ENCODE measurements at places on chromosomes 6 and 20.

DNA sequence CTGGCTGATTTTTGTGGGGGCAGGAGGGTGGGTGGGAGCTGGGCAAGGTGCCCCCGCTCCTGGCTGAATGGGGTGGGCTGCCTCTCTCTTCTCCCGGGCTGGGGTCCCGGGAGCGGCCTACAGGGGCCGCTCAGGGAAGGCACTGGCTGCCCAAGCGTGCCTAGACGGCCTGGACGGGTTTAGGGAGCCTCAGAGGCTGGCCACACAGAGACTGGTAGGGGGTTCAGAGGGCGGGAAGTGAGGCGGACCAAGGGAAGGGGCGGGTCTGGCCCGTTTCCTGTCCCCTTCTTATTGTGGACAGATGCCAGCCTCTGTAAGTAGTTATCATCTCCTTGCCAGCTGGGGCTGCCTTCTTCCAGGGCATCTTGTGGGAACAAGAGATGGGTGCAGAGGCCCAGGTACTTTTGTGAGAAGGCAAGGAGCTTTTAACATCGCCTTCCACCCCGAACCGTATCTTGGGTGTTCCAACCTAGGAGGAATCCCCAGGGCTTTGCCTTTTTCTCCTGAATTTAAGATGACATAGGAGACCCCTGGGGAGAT lies 437 bp downstream of the CD40 start:
- peak; percentile 25 for DNase-seq

- no peak for DNase-seq
Measured at GRCh38 chr6:132215805-132216204, 185.5 kb downstream of the MOXD1 start.

DNA sequence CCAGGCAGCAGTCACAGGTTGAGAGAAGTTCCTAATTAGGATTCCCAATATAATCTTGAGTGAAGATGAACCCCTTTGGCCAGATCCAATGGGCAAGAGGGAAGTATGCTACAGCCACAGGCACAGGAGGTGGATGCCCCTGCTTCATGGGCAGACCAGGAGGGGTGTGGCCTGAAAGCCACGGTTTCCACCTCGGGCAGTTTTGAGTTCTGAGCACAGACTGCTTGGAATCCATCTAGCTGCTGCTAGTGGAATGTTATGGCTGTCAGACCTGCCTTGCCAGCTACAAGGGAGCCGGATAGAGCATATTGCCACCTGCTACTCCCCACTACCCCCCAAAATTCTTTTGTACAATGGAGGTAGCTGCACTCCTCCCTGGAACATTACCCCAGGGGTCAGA lies 672.9 kb downstream of the HACE1 start:
- DNase-seq, result no peak

DNA sequence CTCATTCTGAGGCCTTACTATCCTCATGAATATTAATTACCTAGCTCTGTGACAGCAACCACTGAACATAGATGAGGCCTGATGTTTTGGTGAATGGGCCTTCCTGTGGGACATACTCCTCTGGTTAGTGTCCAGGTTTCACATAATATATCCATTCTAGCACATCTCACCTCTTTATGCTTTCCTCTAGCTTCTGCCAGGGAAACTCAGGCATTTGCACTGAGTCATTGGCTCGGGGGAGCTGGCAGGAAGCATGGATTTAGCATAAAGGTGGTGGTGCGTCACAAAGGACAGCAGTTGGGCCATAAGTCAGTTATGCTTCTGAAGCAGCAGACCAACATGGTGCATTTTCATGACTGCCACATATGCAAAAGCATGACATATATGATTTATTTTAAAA lies 37.5 kb upstream of the TMEM170B start:
- no peak for DNase-seq

DNA sequence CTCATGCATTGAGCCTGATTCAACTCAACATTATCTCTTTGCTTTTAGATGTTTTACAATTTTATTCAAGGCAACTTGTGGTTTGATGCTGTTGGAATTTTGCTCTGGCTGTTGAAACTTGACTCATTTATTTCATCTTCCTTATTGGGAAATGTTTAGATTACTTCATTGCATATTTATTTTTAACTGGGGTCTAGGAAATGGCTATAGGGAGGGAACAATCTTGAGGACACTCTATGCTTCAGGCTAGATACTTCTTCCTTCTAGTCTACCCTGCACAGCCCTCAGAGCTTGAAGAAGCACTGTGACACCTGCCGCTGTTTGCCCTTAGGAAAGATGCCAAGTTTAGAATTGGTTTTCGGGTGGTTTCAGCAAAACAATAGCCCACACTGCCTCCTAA lies 183.4 kb downstream of the ADGRG6 start:
- DNase-seq, result no peak

- DNase-seq, result peak; percentile 17
Measured at GRCh38 chr6:157226761-157227160, 96.6 kb downstream of the TMEM242 start.

DNA sequence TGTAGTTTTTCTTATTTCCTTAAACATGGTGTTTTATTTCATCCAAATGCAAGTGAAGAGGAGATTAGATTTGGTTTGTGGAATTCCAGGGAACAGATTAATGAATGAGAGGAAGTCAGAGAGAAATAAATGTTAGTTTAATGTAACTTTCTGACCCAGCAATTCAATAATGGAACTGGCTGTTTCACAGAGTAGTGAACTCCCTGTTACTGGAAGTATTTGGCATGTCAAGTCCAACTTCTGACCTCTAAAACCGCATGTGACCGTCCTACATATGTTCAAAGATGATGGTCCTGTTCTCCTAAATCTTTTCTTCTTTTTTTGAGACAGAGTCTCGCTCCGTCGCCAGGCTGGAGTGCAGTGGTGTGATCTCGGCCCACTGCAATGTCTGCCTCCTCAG lies 18.7 kb downstream of the PROCR start:
- DNase-seq, result no peak

DNA sequence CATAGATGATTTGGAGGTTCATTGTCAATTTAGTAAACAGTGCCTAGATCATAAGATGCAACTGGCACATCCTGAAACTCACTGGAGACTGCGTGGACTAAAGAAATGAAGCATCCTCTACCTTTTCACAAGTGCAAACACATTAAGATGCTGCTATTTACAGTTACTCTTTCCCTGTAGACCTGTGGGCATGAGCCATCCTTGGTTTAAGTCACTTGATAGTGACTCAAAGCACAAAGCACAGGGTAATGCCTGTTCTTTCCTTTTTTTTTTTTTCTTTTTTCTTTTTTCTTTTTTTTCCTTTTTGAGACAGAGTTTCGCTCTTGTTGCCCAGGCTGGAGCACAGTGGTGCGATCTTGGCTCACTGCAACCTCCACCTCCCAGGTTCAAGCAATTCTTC lies 10.0 kb upstream of the HLA-DQA1 start:
- DNase-seq, result no peak

- no peak for DNase-seq
Measured at GRCh38 chr20:8320306-8320705, 188.2 kb downstream of the PLCB1 start.

DNA sequence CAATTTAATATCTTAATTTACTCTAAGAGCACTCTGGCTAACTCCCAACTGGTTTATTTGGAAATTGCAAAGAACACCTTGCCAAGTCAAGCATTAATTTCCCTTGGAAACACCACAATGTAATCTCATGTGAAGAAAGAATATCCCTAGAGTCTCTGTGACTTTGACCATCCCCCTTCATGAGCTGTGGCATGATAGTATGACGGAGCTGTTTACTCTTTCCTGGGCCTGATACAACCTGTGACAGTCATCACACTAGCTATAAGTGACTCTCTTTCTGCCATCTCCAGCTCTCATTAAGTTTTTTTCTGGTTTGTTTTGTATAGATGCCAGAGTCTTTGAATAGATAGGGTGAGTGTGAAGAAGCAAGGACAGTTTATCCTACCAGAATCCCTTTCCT lies 470.3 kb upstream of the JARID2 start:
- no peak for DNase-seq

DNA sequence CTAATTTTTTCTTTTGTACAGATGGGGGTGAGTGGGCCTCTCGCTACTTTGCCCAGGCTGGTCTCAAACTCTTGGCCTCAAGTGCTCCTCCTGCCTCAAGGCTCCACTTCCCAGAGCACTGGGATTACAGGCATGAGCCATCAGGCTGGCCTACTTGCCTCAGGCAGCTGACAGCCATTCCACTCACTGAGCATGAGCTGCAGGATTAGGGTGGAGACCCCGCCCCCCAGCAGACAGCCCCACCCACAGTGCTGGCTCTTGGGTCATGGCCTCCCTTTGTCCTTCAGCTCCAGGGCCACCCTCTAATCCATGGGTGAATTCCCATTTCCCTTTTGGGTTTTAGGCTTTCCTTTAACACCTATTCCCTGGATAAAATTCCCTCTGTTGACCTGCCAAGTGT lies 82.1 kb downstream of the BFSP1 start:
- no peak for DNase-seq

GRCh38 chr6:56573624-56574023 lies 69.1 kb downstream of the DST start:
- DNase-seq, result no peak

DNA sequence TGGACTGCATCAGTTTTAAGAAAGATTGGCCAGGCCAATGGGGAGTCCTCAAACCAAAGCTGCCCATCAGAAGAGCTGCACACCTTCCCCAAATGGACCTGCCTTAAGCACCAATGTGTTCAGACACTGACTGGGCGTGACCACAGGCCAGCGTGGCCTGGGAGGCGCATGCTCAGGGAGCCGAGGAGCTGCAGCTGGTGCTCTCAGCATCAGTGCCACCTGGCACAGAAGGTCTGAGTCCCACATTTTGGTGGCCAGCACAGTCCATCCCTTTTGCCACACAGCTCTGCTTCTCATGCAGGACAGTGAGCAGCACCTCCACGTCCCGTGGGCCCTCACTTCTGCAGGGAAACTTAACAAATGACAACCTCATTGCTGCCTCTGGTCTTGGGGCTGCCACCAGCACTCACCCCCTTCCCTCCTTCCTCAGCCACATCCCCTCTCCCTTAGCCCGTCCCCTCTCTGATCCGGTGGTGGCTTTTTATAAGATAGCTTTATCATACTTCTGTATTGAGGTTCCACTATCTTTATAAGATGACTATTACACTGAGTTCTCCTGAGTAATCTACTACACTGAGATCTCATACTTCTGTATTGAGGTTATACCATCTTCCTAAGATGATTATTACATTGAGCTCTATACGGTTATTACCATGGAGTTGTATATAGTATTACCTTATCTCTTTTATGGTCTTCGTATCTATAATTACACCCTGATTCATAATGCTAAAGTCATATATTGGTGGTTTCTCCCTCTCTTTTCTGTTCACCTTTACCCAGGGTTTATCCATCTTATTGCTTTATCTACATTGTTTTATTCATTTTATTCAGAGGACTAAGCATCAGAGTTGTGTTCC lies 109.1 kb downstream of the TOX2 start:
- DNase-seq, result no peak

DNA sequence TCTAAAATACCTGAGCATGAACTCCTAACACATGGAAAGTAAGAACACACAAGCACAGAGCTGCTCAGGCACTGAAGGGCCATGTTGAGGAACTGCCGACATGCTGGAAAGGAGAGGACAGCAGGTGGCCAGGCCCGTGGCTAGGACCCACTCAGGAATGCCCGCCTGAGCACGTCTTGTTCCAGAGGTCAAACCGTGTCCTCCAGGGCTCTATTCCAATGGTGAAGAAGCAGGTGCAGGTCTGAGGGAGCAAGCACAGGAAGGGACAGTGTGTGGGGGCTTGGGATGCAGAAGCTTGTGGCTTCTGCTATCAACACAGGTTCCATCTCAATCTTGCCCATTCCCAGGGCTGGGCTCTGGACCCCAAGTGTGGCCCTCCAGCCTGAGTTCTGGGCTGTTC lies 20.7 kb downstream of the CST9L start:
- no peak for DNase-seq

DNA sequence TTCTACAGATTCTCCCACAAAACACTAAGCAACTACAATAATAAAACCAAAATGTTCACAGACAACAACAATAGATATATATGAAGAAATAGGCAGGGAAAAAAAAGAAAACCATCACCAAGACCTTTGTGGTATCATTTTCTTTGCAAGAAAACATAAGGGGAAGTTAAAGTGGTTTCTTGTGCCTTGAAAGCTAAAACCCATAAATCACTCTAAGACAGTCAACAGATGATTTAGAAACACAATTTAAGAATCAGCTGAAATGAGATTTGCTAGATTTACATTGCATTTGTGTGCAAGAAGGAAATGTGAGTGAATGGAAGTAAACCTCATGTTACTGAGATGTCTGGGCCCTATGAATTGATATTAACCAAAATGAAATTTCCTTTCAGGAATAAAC lies 1265.4 kb upstream of the GJE1 start:
- DNase-seq, result no peak

All from activated T-cell treated with anti-CD3 and anti-CD28 coated beads, Interleukin-2, amount 50 U/mL, for 48 hours (primary cell).